SHP77 (cell line): ENCODE measurements at places on chromosomes 3 and 15.

DNA sequence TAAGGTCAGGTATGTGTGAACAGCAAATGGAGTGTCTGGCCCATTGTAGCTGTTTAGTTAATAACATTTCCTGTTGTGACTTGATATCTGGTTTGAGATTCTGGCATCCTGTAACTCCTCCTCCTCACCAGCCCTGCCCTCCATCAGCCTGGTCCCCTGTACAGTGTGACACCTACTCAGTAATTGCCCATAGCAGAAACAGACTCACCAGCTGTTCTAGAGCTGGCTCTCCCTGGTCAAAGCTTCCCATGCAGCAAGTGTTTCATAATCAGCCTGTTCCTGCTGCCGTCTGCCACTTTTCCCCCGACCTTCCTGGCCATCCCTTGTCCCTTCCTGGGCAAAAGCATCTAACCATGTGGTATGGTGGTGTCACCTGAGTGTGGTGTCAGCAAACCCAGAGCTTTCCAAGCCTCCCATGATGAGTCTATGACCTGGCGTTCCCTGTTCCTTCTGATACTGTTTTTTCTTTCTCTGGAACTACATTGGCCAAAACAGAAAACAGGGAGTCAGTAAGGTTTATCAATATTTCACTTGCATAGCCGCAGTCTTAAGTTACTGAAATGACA is 55.4 kb downstream of the B3GALNT1 start:
- no peak for DNase-seq

GRCh38 chr15:30990036-30990435 is 1.4 kb downstream of the MTMR10 start:
- no peak for DNase-seq

GRCh38 chr3:74516019-74516418 is 98.4 kb downstream of the CNTN3 start:
- DNase-seq, result no peak

- DNase-seq, result no peak
These were observed 291.1 kb upstream of the ROPN1 start for GRCh38 chr3:124282751-124283651.

- DNase-seq, result no peak
These were observed 131.1 kb downstream of the ATP8B4 start for GRCh38 chr15:49987896-49988295.

GRCh38 chr3:64575211-64575844 is 112.5 kb downstream of the ADAMTS9 start:
- no peak for DNase-seq

GRCh38 chr15:52006702-52007340 is 12.2 kb upstream of the MAPK6 start:
- DNase-seq, result no peak

DNA sequence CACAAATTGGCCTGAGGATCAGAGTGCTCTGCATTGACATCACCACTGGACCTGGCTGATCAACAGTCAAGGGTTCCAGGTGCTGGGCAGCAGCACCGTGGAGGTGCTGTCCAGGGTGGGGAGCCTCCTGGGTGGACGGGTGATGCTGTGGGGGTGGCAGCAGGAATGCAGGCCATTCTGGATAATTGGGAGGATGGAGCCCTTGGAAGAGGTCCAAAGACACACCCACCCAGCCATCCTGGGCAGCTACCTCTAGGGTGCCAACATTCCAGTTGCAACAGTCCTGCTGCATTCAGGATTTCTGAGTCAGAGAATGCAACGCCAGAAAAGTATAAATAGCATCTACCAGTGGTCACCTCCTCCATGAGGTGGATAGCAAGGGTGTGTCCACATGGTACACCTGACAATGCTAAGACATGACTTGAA is 26.8 kb downstream of the STARD5 start:
- DNase-seq, result no peak

DNA sequence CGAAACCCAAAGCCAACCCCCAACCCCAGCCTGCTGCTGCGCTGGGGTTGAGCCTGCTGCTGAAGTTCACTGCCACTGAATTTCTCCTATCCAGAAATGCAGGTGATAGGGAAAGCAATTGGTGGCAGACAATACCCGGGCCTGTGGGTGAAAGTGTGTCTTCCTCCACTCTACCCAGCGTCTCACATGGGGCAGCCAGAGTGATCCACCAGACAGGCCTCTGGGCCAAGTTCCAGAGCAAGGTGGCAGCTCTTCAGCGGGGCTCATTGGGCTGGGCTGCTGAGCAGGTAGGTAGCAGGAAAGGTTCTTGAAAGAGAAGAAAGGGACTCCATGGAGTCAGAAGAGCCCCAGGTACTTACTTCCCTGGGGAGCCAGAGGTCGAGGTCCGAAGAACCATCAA is 6.0 kb downstream of the ADCY5 start:
- no peak for DNase-seq

GRCh38 chr15:70222606-70223005 is 124.9 kb upstream of the TLE3 start:
- DNase-seq, result no peak

- DNase-seq, result peak; percentile 49
These were observed 2.9 kb upstream of the MKRN2 start for GRCh38 chr3:12553921-12554391.

GRCh38 chr15:71249986-71250385 is 134.7 kb downstream of the THSD4 start:
- no peak for DNase-seq

GRCh38 chr3:125120379-125121122 is 64.8 kb upstream of the HEG1 start:
- no peak for DNase-seq

DNA sequence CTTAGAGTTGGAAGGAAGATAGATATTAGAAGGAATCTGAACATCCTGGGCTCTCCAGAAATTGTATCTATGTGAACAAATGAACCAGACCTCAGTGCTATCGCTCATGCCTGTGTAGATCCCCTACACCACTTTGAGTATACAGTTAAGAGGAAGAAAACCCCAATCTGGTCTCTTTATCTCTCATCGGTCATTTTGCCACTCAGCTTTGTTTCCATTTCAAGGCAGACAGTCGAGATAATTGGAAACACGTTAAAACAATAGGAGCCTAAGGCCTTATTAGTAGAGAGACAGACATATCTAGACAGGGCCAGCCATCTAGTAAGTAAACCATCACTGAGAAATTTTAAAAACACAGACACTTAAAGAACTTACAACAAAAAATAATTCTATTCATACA is 101.6 kb downstream of the MYLK start:
- no peak for DNase-seq

- DNase-seq, result no peak
These were observed 18.9 kb downstream of the MELTF start for GRCh38 chr3:197010556-197011351.

DNA sequence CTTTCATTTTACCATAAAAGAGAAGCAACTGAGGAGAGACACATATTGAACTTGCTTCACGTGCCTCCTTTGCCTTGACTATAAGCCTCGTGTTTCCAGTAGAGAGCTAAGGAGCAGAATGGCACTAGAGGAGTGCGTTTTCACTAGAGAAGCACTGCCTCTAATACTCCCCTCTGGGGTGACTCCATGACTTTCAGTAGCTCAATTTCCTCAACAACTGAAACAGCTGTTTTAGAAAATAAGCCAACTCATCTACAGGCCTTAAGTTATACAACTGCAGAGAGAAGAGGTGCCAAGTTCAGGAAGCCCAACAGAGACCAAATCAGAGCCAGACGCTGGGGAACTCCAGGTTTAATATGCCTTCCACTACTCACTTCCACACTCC is 1.9 kb downstream of the UBP1 start:
- DNase-seq, result no peak

GRCh38 chr3:182305881-182306665 is 487.2 kb upstream of the ATP11B start:
- no peak for DNase-seq

GRCh38 chr15:62269504-62269903 is 104.4 kb upstream of the C2CD4B start:
- no peak for DNase-seq

- no peak for DNase-seq
These were observed 8.5 kb downstream of the NR1I2 start for GRCh38 chr3:119790369-119790768.

DNA sequence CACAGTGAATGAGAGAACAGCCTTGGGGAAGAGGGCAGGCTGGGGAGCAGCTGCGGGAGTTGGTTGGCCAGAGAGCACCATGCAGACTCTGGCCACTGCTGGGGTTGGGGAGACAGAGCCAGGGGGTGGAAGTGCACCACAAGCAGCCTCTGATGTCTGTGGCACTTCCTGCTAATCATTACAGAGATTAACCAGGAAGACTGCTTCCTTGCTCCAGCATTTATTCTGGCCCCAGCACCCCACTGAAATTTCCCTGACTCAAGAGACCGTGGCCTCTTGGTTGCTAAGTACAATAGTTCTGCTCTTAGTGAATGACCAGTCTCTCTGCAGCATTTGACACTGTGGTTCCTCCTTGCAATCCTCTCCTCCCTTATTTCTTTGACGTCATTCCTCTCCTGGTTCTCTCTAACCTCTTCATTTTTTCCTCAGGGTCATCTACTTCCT is 266.2 kb upstream of the ROPN1 start:
- DNase-seq, result no peak

- DNase-seq, result no peak
These were observed 102.4 kb downstream of the ARRDC4 start for GRCh38 chr15:98062869-98063268.

DNA sequence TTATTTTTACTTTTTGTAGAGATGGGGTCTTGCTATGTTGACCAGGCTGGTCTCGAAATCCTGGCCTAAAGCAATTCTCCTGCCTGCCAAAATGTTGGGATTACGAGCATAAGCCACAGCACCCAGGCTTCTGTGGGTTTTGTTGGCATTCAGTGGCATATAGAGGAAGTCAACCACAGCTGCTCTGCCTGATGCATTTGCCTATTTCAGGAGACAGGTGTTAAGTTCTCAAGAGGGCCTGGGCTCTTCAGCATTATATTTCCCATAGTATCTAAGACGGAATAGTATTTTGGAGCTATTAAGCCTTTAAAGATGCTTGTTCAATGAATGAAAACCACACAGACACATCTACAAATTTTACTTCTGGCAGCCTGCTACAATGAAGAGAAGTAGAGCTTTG is 73.5 kb upstream of the CSPG5 start:
- no peak for DNase-seq

GRCh38 chr3:186109897-186110803 is 1.3 kb upstream of the ETV5 start:
- DNase-seq, result peak; percentile 33

GRCh38 chr3:71183549-71183948 is 400.0 kb downstream of the FOXP1 start:
- DNase-seq, result no peak

DNA sequence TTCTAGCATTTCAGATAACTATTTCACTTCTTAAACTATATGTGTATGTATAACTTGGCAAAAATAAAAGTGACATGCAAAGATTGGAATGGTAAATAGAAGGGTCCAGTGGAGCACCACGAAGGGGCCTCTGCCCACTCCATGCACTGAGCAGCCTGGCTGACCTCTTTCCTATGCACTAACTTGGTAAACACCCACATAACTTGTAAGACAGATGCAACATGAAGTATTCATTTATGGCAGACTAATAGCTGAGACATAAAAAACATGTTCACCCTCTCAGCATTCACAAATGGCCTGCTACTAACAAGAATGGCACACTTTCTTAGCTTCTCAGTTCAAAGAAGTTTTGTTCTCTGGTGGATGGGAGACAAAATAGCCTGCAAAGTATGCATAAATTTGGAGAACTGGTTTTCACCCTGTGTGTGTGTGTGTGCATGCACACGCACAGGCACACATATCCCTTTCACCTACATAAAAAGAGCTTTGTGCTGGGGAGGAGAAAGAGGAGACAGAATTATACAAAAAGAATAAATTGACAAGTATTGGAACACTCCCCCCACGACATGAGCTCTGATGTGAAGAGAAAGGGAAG is 26.5 kb upstream of the RYK start:
- no peak for DNase-seq

DNA sequence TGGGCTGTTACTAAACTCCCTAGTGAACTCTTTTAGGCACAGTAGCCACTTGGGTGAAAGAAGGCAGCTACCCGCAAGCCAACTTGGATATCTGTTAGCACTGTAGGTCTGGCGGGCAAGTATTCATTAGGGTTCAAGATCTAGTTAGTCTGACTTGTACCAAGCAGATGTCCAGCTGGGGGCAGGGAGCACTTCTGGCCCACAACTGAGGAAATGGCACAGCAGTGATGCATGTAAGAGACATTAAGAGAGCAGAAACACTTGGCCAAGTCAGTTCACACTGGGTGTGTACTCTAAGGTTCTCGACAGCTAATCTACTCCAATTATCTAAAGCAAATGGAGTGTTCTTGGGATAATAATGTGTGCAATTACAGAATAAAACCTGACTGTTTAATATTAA is 131.7 kb downstream of the CTNNB1 start:
- DNase-seq, result no peak

DNA sequence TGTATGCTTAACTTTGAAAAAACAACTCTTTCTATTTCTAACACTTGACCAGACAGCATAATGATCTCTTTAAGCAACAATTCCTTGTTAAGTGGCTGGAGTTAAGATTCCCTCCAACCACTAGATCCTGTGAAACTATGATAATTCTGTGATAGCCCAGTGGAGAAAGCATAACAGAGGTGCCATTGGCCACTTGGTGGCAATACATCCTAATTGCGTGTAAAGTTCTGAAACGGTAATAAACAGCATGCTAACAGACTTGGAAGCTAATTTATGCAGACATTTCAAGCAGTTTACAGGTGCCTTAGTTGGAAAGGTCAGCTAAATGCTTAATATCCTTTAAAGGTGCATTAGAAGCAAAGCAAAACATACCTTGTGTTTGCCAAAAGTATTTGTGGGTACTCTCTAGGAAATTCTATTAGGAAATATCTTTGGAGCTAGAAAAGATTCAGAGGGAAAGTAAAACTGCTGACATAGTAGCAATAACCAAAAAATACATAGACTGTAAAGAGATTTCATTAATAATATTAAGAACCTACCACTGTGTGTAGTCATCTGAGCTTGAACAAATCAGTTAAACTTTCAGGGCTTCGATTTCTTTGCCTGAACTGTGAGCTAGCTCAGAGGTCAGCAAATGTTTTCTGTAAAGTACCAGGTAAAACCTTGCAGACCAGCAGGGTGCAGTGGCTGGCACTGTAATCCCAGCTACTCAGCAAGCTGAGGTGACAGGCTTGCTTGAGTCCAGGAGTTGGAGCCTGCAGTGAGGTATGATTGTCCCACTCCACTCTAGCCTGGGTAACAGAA is 19.0 kb upstream of the CSTA start:
- DNase-seq, result no peak

- DNase-seq, result no peak
These were observed 1.5 kb downstream of the CCK start for GRCh38 chr3:42264399-42265058.

GRCh38 chr15:77637851-77638692 is 5.4 kb upstream of the LINGO1 start:
- no peak for DNase-seq

DNA sequence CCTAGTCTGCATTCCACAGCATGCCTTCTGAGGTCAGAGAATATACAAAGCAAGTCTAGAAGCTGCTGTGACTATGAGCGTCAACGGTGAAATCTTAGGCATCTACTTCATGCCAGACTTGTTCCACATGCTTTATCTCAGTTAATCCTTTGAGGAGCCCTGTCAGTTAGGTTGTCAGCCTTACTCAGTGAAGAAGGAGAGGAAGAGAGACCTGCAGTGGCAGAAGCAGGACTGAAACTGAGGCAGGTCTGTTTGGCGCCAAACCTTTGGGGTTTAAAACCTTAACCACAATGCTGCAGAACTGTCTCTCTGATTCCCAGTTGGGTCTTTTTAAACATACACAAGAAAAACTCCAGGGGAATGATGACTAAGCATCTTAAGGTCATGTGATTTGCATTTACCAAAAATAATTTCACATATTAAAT is 139.0 kb upstream of the LIPC start:
- DNase-seq, result no peak
